ENCODE measurements at places on chromosomes 11 and 22. TPM values are rescaled to one million over a fixed set of nuclear protein-coding genes. Genes with fewer than 3 reads are reported as not detected.
A peak's percentile ranks its signal among the peaks of the same experiment; 100 is the strongest.

- no peak for DNase-seq
- no peaks in the 10 kb centered on the region for H3K36me3 ChIP-seq
Observed at GRCh38 chr11:131982154-131982553, 611.7 kb downstream of the NTM start.

DNA sequence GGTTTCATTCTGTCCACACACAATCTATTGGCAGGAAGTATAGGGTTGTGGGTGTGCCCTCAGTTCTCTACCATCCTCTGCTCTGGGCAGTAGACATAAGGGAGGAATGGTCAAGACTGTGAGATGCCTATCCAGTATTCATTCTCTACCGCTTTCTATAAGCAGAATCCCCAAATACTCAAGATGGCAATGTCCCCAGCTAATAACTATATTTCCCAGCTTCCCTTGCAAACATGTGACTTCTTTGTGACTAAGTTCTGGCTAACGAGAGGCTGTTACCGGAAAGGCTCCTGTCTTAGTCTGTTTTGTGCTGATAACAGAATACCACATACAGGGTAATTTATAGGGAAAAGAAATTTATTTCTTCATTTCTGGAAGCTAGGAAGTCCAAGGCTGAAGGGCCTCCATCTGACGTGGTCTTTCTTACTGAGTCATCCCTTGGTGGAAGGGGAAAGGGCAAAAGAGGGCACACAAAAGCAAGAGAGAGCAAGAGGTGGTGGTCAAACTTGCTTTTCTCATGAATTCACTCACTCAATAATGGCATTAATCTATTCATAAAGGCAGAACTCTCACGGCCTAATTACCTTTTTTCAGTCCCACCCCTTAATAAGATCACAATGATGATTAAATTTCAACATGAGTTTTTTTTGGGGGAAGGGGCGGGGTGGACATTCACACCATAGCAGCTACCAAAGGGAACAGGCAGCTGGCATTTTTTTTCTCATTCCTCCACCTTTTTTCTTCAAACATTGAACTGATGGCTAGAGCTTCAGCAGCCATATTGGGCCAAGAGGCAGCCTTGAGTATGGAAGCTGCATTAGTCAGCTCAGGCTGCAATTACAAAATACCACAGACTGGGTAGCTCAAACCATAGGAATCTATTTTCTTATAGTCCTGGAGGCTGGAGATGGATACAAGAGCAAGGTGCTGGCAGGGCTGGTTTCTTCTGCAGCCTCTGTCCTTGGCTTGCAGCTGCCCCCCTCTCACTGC is 109.7 kb upstream of the OR9Q1 start:
- DNase-seq = no peak
- no peaks in the 10 kb centered on the region for H3K4me1 ChIP-seq
- H3K4me3 ChIP-seq = no peak overlapping the region

GRCh38 chr11:129280027-129280811 is 88.1 kb upstream of the ARHGAP32 start:
- DNase-seq = peak; percentile 65
- H3K27ac ChIP-seq = peak overlapping the region; percentile 45
- H3K27me3 ChIP-seq = no peaks in the 10 kb centered on the region
- H3K36me3 ChIP-seq = no peaks in the 10 kb centered on the region

DNA sequence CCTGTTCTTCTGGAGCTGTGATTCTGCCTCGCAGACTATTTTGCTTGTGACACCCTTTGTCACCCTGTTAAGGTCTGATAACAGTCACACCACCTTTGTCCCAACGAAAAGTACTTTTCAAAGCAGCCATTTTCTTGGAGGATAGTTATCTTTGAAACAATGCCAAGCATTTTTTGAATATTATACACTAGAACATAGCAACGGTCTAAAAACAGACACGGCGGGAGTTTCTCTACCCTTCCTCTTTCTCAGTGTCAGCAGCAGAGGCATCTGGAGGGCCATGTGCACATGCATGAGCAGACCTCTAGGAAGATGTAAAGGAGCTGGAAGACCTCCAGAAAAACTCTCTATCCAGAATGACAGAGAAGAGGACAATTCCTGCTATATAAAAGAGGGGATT is 86.5 kb downstream of the TRPC6 start:
- H3K36me3 ChIP-seq = no peaks in the 10 kb centered on the region
- H3K27ac ChIP-seq = no peak overlapping the region
- no peak overlapping the region for H3K4me3 ChIP-seq
- no peaks in the 10 kb centered on the region for H3K27me3 ChIP-seq

GRCh38 chr11:133832096-133832990 is 13.0 kb downstream of the SPATA19 start:
- H3K4me3 ChIP-seq = no peak overlapping the region
- no peaks in the 10 kb centered on the region for H3K27me3 ChIP-seq
- DNase-seq = no peak
- H3K27ac ChIP-seq = no peak overlapping the region
- H3K36me3 ChIP-seq = no peaks in the 10 kb centered on the region

GRCh38 chr11:87185228-87185627 is 147.5 kb downstream of the TMEM135 start:
- no peaks in the 10 kb centered on the region for H3K27me3 ChIP-seq
- H3K27ac ChIP-seq = no peak overlapping the region
- no peak overlapping the region for H3K4me3 ChIP-seq
- DNase-seq = no peak
- H3K4me1 ChIP-seq = no peaks in the 10 kb centered on the region
- H3K36me3 ChIP-seq = no peaks in the 10 kb centered on the region

- H3K27me3 ChIP-seq = no peaks in the 10 kb centered on the region
- H3K36me3 ChIP-seq = peaks cover 68% of the 10 kb centered on the region
- no peak overlapping the region for H3K4me3 ChIP-seq
- DNase-seq = peak; percentile 12
Observed at GRCh38 chr11:94968334-94968958, 4.9 kb downstream of the CWC15 start.

DNA sequence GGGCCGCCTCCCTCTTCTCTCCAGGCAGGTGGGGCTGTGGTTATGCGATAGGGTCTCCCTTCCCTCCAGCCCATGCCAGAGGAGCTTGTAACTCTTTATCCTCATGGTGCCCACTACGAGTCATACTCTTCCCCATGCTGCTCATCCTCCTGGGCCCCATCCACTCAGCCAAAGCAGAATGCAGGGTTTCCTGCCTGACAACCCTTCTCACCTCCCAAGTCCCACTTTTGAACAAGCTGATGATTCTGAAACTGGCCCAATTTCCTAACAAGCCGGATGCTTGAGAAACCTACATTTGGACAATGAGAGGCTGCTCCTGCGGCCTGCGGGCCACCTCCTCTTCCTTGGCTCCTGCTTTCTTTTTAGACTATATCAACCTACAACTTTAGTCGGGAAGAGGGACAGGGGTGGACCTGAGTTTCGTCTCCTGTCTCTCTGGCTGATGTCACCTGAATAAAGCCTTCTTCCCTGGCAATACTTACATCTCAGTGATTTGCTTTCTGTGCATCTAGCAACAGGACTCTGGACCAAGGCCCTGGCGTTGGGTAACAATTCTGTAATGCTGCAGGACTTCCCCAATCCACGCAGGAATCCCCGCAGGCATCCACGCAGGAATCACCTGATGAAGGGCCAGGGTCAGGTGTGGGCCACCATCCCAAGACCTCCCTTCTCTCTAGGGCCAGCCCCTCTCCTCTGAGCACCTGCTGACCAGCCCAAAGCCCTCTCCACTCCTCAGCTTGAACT is 1.5 kb upstream of the NDUFS8 start:
- H3K4me3 ChIP-seq = no peak overlapping the region
- no peak for DNase-seq
- H3K27ac ChIP-seq = peak overlapping the region; percentile 93
- peaks cover 56% of the 10 kb centered on the region for H3K4me1 ChIP-seq
- no peaks in the 10 kb centered on the region for H3K36me3 ChIP-seq

DNA sequence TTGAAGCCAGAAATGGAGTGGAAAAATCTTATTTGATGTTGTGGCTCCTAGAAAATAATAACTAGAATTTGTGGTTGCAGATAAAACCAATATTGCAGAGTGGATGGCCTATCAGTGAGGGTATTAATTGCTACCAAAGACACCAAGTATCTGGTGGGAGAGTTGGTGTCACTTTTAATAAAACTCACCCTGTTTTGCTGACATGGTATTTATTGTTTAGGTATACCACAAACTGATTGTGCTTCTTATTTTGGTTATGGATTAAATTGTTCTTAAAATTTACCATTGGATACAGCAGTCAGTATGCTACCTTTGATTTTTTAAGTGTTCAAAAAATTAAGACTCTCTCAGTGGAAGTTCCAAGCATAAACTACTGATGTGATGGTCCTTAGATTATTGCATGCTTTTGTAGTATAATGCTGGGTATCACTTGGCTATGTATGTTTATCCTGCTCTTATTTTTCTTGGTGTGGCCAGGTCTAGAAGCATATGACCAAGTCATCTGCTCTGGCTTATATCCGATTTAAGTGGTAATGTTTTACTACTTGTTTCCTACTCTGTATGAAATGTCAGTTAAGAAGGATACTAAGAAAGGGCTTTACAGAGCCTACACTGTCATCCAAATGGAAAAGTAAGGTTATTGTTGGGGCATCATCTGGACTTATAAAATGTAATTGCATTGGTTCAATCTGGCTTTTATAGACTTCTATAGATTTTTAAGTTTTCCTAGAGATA is 101.6 kb downstream of the ARHGAP42 start:
- no peak overlapping the region for H3K27ac ChIP-seq
- H3K4me3 ChIP-seq = no peak overlapping the region
- no peaks in the 10 kb centered on the region for H3K27me3 ChIP-seq
- H3K36me3 ChIP-seq = no peaks in the 10 kb centered on the region

GRCh38 chr11:63769042-63769713 is 603 bp upstream of the ZFTA start:
- H3K27me3 ChIP-seq = no peaks in the 10 kb centered on the region
- no peak for DNase-seq
- no peak overlapping the region for H3K27ac ChIP-seq
- peak overlapping the region; percentile 64 for H3K4me3 ChIP-seq
- H3K4me1 ChIP-seq = peaks cover 12% of the 10 kb centered on the region

PANX3 gene
- total RNA-seq = not detected

GAB4 gene
- not detected for total RNA-seq

All from astrocyte (in vitro differentiated cells and primary cell).